ENCODE measurements at places on chromosomes 6 and 20.
A peak's percentile ranks its signal among the peaks of the same experiment; 100 is the strongest.

- no peak for DNase-seq
Observed at GRCh38 chr6:106925948-106926347, 48.6 kb downstream of the CD24 start.

DNA sequence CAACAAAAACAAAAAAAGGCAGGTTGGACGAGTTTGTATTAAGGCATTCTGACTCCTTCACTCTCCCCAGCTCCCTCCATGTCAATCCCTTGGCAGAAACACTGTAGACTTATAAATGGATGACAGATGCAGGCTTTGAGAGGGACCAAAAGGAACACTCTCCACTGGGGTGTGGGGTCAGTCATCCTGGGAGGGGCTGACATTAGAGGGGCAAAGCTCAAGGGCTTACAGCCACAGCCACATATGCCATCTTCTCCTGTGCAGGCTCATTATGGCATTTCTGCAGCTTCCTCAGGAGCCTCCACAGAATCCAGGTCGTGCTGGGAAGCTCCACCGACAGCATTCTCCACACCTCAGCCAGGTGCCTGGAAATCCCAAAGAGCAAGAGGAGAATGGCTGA is 33.0 kb upstream of the RBL1 start:
- no peak for DNase-seq

DNA sequence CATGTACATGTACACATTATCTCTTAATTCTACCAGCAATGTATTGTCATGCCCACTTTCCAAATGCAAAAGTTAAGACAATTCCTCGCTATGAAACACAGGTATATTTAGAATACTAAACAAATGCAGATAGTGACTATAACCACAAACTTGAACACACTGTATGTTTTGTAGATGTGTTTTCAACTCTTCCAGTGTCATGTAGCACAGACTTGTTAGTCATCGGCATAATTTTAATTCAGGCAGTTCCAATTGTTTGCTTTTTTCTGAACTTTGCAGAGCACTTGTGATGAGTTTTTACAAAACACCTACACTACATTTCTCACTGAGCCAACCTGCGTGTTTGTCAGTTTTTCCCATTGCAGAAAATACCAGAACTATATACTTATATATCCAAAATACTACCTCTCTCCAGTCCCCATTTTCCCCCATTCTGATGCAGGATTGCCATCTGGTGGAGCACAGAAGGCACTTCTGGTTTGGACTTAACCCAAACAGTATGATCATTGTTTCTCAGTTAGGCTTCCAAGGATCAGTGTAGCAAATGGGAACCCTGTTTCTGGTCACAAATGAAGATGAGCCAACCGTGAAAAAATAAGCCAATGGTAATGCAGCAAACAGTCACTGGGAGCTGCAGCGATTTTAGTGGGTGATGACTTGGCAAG is 143.4 kb downstream of the ADGRB3 start:
- peak; percentile 38 for DNase-seq

DNA sequence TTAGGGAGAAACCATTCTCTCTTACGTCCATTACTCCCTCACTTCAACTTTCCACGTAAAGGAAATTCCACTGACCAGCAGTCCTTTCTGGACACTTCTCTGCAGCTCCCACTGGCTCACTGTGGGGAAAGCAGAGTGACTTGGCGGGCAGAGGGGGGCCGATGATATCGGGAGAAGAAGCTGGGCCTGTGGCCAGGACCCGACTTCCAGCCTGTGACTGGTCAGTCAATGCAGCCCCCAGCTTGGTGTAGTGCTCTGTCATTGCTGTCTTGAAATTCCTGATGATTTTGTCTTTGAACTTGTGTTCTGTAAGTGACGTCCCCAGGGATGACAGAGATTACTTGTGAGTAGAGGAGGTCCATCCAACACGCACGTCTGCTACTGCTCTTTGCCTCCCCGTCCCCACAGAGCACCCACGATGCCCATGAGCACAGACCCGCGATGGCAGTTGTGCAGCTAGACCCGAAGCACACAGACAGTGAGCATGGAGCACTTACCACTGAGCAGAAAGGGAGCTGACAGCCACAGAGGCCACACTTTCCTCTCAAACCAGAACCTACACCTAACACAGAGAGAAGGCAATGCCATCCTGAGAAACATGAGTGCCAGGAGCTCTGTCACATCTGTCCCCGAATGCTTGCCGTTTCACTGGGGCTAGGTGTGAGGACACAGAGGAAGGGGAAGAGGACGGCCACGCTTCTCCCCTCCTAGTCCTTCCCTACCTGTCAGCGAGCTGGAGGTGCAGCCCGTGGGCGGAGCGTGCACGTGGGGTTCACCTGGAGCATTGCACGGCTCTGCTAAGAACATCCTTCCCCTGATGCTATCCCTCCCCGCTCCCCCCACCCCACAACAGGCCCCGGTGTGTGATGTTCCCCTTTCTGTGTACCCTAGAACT is 25.7 kb downstream of the DACT2 start:
- no peak for DNase-seq

GRCh38 chr20:54212226-54212625 is 4.3 kb downstream of the PFDN4 start:
- peak; percentile 65 for DNase-seq

DNA sequence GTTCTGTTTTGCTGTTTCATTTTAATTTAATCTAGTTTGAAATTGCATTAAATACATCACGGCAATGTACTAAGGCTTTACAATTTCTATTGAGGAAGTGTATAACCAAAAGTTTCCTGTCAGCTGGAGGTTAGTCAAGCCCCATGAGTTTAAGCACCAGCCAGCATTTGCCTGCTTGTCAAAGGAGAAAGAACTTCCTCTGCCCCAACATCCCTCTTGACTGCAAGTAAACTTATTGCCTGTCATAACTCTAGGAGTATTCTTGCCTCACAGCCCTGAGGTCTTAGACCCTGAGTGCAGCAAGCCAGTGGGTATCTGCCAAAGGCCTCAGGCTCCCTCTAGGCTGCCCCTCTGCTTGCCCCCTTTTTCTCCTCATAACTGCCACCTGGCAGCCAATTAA is 106.7 kb upstream of the INSM1 start:
- no peak for DNase-seq

GRCh38 chr6:111858347-111858746 is 14.9 kb downstream of the FYN start:
- DNase-seq: no peak

GRCh38 chr6:151675746-151676459 is 131.6 kb upstream of the ESR1 start:
- DNase-seq: no peak

GRCh38 chr6:99189823-99190721 is 159.4 kb downstream of the FAXC start:
- no peak for DNase-seq

DNA sequence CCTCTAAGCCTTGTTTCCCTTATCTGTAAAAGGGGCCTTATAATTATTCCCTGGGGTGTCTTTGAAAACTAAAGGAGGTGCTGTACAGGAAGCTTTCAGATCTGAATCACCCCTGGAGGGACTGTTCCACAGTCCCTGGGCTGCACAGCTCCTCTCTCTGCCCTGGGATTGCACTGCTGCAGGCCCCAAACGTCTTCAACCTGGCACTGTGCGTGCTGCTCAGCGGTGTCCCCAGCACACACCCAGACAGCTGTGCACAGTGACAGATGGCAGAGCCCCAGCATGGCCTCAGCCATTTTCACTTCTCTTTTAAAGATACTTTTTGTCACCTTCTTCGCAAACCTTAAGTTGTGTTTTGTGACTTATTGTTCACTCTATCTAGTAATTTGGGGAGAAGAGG is 50.7 kb upstream of the INSM1 start:
- DNase-seq: no peak
